Esophagus squamous epithelium (tissue), 5 donors: ENCODE measurements at places on chromosomes 6 and 20.

DNA sequence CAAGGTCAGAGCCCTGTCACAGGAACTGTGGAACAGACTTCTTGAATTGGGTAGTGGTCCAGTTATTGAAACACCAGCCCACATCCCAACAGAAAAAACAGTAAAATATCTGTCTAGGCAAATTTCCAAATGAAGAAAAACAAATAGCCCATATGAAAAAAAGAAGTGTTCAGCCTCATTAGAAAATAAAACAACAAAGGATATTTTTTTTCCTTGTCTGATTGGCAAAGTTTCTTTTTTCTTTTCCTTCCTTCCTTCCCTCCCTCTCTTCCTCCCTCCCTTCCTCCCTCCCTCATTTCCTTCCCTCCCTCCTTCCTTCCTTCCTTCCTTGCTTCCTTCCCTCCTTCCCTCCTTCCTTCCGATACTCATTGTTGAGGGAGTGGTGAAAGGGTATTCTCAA lies 20.6 kb upstream of the RIMS4 start:
- no peak for DNase-seq

GRCh38 chr6:158418501-158418900 lies 106.2 kb downstream of the TULP4 start:
- DNase-seq: no peak

GRCh38 chr6:89242574-89243330 lies 25.6 kb upstream of the GABRR1 start:
- no peak for DNase-seq

DNA sequence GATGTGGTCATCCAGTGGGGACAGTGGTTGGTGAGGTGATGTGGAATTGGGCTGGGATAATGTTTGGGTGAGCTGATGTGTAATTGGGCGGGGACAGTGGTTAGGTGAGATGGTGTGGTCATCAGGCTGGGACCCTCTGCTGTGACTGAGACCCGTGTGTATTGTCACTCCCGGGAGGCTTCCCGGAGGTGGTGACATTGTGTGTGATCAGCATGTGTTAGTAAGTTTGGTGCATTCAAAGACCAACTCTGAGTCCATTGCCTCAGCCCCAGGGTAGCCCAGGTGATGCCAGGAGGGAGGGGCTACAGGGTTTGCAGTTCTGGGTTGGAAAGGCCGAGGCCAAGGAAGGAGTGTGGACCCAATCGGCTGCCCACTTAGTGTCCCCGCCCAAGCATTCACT lies 375.5 kb downstream of the TAF4 start:
- DNase-seq: no peak

GRCh38 chr6:55902796-55903195 lies 27.4 kb upstream of the BMP5 start:
- no peak for DNase-seq

- DNase-seq: no peak
These were observed 719.4 kb downstream of the EPM2A start for GRCh38 chr6:145015739-145016558.

DNA sequence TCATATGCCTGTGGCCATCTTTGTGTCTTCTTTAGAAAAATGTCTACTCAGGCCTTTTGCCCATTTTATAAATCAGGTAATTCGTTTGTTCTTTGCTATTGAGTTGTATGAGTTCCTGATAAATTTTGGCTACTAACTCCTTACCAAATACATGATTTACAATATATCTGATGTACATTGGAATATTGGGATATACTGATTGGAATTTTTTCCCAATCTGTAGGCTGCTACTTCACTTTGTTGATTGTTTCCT lies 39.2 kb downstream of the BACH2 start:
- DNase-seq: no peak

- no peak for DNase-seq
These were observed 70.6 kb downstream of the SGK1 start for GRCh38 chr6:134247231-134247833.
